ENCODE measurements at places on chromosomes 2 and 18.

DNA sequence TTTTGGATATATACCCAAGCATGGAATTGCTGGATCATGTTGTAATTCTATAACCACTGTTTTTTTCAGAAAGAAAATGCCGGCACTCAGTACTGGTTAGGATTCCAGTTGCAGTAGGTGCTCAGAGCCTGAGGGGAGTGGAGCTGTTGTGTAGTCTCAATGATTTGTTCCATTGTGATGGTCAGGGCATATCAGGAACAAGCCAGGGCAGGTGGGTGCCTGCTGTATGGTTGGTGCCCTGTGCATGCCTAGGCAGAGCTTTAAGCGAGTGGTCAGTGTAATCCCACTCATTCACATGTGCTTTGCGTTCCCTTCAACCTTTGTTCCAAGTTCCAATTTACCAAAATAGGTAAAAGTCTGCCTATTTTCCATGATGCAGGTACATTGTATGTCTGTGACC is 100.9 kb downstream of the FHOD3 start:
- no peak for DNase-seq

DNA sequence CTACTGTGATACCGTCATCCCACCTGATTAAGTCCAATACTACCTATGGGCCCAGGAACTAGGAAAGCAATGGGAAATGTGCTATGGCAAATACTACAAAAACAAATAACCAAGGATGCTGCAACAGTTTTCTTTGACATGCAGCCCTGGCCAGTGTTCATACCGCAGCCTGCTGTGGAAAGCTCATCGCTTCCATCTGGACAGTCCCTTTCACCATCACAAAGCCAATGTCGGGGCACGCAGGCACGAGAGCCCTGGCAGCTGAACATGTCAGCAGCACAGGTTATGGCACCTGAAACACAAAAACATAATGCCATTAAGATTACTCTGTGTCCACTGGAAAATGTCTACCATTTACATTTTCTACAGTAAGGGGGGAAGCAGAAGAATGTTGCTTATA is 1621.1 kb downstream of the LRP1B start:
- no peak for DNase-seq

DNA sequence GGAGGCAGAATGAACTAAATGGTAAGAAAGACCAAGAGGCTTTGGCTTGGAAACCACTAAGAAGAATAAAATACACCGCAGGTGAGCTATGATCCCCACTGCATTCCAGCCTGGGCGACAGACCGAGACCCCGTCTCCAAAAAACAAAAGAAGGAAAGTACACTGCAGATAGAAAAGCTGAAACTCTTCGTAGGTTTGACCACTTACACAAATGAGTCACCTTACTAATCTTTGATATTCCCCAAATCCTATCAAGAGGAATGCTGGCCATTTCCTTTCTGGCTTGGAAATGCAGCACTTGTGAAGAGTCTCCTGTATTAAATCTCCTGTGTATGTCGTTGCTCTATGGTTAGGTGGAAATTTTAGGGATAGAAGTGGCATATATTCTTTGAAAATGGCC is 108.8 kb downstream of the MTCL1 start:
- DNase-seq: no peak

DNA sequence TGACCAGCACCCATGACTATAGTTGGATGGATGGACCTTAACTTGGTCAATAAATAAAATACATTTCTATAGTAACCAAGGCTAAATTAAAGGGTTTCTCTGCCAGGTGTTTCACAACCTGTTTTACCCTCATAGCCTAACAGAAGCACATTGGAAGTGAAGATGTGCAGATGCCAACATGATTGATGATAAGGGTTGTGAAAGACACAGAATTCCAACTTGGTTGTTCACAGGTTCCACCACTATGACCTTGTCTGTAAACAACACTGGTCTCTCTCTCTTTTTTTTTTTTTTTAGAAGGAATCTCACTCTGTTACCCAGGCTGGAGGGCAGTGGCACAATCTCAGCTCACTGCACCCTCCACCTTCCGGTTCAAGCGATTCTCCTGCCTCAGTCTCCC is 37.5 kb upstream of the PTH2R start:
- DNase-seq: no peak

- no peak for DNase-seq
Observed at GRCh38 chr18:23058746-23059415, 76.4 kb upstream of the CABLES1 start.

GRCh38 chr2:196268538-196269338 is 97.4 kb upstream of the STK17B start:
- no peak for DNase-seq

- DNase-seq: no peak
Observed at GRCh38 chr18:42446195-42446594, 491.2 kb downstream of the PIK3C3 start.

GRCh38 chr2:20425371-20425881 is 21.4 kb upstream of the RHOB start:
- no peak for DNase-seq

DNA sequence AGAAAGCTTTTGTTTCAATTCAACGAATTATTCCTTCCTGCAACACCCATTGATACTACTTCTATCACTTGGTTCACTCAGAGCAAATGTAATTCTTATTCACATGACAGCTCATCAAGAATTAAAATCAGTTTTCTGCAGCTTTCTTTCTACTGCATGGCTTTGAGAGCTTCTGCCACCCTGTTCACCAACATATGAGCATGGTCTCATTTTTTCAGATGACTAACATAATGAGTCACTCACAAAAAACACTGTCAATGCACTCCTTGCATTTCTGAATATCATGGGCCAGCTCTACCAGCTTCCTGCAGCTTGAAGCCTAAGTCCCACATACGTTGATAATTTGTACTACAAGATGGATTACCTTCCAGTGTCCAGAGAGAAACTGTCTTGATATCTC is 342.9 kb downstream of the LRATD1 start:
- no peak for DNase-seq

DNA sequence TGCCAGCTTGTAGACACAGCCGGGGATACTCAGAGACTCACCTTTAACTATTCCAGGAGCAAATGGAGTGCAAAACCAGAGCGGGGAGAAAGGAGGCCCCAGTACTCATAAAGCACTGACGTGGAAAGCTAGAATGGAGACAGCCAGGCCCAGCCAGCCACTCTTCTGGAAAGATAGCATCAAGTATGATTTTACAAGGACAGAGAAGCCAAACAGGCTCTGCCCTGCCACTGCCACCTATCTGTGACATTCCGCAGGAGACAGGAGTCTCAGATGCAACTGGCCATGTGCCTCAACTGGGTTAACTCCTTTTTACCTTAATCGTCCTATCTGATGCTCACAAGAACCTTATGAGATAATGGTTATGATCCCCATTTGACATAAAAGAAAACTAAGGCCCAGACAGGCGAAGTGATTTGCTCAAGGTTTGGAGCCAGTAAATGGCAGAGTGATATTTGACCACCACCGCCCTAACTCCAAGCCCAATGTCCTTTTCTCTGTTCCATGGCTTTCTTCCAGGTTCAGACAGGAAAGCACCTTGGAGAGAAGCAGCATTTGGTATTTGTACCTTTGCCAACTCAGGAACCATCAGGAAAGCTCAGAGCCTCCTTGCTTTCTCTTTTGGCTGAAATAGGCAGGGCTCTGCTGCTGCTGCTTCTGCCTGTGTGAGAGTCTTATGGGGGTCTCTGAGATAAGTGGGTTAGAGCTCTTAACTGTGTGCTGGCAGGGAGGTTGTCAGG is 15.6 kb downstream of the KIF3C start:
- DNase-seq: no peak

DNA sequence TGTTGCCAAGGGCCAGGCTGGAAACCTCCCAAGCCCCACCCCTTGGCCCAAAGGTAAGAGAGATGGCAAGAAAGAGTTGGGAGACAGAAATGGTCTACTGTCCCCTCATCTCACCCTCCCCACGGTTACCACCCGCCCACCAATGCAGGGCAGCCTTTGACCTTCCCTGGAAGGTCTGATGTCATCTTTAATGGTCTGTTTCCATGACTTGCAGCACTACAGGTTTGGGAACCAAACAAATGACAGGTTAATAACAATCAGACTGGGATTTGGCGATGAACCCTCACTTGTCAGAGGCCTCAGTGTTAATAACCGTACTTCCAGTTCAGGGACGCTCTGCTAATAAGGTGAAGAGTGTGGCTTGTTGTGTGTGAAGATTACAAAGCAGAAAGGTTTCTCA is 70.4 kb downstream of the MRO start:
- DNase-seq: no peak

All from esophagus squamous epithelium (tissue), 5 donors.